ENCODE measurements at places on chromosomes 16 and 17. TPM values are rescaled to one million over a fixed set of nuclear protein-coding genes. Genes with fewer than 3 reads are reported as not detected.
A peak's percentile ranks its signal among the peaks of the same experiment; 100 is the strongest.

Gene ZSCAN10
- not detected for total RNA-seq

Gene SCGB1C2
- total RNA-seq = not detected

Gene C1QTNF1
- 96.1 TPM for total RNA-seq

- no peak overlapping the region for H3K4me3 ChIP-seq
- no peaks in the 10 kb centered on the region for H3K36me3 ChIP-seq
- no peak for DNase-seq
- no peaks in the 10 kb centered on the region for H3K27me3 ChIP-seq
Observed at GRCh38 chr17:57396511-57396921, 140.2 kb downstream of the MSI2 start.

GRCh38 chr16:56116577-56116964 is 74.7 kb upstream of the GNAO1 start:
- H3K36me3 ChIP-seq = no peaks in the 10 kb centered on the region
- no peaks in the 10 kb centered on the region for H3K4me1 ChIP-seq
- no peak overlapping the region for H3K27ac ChIP-seq
- H3K27me3 ChIP-seq = no peaks in the 10 kb centered on the region
- no peak overlapping the region for H3K4me3 ChIP-seq

GRCh38 chr17:33073416-33073815 is 81.8 kb downstream of the SPACA3 start:
- H3K36me3 ChIP-seq = no peaks in the 10 kb centered on the region
- no peak overlapping the region for H3K4me3 ChIP-seq
- no peaks in the 10 kb centered on the region for H3K27me3 ChIP-seq

- H3K27me3 ChIP-seq = no peaks in the 10 kb centered on the region
- no peak overlapping the region for H3K4me3 ChIP-seq
- DNase-seq = no peak
- no peak overlapping the region for H3K27ac ChIP-seq
- no peaks in the 10 kb centered on the region for H3K4me1 ChIP-seq
Observed at GRCh38 chr17:43416998-43417890, 18.5 kb downstream of the ARL4D start.

GRCh38 chr17:83144421-83145357 is 65.3 kb downstream of the METRNL start:
- H3K27me3 ChIP-seq = no peaks in the 10 kb centered on the region
- H3K4me1 ChIP-seq = no peaks in the 10 kb centered on the region
- no peak for DNase-seq
- H3K36me3 ChIP-seq = no peaks in the 10 kb centered on the region
- H3K27ac ChIP-seq = no peak overlapping the region

DNA sequence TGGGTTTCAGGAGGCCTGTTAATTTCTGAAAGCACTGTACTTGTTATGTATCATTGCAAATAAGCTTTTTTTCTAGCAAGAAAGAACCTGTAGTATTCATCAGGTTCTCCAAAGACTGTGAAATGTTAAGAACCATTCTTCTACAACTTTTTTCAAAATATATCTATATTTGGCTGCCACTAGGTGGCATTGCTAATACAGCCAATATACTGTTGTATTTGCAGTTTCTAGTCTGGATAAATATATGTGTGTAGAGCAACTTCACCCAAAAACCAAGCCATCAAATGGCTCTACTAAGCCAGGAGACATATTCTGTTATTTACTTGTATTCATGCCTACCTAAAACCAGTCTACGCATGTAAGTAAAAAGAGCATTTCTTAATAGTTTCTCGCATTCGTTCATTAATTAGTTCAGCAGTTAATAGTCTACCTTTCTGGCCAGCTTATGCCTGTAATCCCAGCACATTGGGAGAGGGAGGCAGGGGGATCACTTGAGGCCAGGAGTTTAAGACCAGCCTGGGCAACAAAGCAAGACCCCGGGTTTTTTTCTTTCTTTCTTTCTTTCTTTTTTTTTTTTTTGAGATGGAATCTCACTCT is 39.5 kb downstream of the VMP1 start:
- no peaks in the 10 kb centered on the region for H3K4me1 ChIP-seq
- no peaks in the 10 kb centered on the region for H3K36me3 ChIP-seq
- DNase-seq = no peak
- no peak overlapping the region for H3K4me3 ChIP-seq
- no peak overlapping the region for H3K27ac ChIP-seq

DNA sequence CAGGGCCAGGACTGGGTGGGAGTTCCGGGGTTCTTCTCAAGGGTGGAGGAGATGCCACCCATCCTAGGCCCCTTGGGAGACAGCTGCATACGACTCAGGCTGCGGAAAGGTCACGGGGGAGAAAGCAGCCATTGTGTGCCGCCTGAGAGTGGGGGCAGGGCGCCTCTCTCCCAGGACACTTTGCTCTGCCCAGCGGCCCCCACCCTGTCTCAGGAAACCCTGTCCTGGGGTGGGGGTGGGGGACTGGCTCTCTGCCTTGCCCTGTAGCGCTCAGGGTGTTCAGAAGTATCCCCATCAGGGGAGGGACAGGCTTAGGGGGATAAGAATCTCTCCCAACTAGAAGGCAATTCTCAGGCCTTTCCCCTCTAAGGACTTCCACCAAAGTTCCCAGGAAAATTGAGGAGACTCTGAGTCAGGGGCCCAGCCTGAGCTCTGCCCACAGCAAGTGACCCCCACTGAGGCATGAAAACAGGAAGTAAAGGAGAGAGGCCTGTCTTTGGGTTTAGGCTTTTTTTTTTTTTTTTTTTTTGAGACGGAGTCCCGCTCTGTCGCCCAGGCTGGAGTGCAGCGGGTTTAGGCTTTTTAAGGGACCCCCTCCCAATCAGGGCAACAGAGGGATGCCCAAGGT is 4.9 kb downstream of the GIT1 start:
- peak; percentile 14 for DNase-seq
- H3K4me1 ChIP-seq = peaks cover 9% of the 10 kb centered on the region
- peak overlapping the region; percentile 60 for H3K27ac ChIP-seq
- no peaks in the 10 kb centered on the region for H3K27me3 ChIP-seq
- H3K36me3 ChIP-seq = peaks cover 17% of the 10 kb centered on the region

DNA sequence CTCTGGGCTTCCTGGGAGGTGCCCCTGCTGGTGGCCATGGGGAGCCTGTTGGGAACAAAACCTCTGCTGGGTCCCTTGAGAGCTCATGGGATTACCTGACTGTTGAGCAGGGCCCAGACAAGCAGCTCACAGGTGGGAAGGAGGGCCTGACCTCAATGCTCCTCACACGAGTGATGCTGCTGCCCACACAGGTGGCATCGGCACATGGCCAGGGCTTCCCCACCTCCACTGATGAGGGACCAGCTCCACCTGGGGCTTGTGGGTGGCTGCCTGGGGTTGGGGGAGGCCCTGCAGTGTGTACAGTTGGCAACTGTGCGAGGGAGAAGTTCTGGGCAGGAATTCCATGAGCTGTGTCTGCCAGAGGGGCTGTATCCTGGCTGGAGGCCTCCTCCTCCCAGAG is 87.8 kb upstream of the NLRP1 start:
- no peaks in the 10 kb centered on the region for H3K36me3 ChIP-seq
- H3K4me3 ChIP-seq = no peak overlapping the region
- no peak for DNase-seq
- H3K27me3 ChIP-seq = peaks cover 3% of the 10 kb centered on the region

- H3K27ac ChIP-seq = no peak overlapping the region
- H3K36me3 ChIP-seq = no peaks in the 10 kb centered on the region
- no peak overlapping the region for H3K4me3 ChIP-seq
Observed at GRCh38 chr16:85004587-85005205, 6.6 kb downstream of the ZDHHC7 start.

DNA sequence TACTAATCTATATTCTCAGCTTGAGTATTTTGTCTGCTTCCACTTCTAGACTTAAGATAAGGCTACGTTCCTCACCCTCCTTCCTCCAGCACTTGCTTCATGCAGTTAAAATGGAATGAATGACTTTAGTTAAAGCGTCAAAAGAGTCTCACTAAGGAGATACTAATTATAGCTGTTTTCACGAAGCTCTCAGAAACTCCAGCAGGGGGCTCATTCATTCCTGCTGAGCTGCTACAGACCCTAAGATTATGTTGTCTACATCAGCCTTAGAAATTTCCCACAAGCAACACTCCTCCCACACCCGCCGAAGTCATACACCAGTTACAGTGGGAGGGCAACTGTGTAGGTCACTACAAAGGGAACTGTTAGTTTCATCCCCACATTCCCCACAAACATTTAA is 57.0 kb upstream of the KIFC3 start:
- no peak for DNase-seq
- H3K36me3 ChIP-seq = no peaks in the 10 kb centered on the region
- H3K27me3 ChIP-seq = no peaks in the 10 kb centered on the region

GRCh38 chr16:11676799-11677198 is 8.5 kb downstream of the SNN start:
- no peak for DNase-seq
- no peak overlapping the region for H3K4me3 ChIP-seq
- H3K27me3 ChIP-seq = no peaks in the 10 kb centered on the region
- H3K27ac ChIP-seq = no peak overlapping the region

DNA sequence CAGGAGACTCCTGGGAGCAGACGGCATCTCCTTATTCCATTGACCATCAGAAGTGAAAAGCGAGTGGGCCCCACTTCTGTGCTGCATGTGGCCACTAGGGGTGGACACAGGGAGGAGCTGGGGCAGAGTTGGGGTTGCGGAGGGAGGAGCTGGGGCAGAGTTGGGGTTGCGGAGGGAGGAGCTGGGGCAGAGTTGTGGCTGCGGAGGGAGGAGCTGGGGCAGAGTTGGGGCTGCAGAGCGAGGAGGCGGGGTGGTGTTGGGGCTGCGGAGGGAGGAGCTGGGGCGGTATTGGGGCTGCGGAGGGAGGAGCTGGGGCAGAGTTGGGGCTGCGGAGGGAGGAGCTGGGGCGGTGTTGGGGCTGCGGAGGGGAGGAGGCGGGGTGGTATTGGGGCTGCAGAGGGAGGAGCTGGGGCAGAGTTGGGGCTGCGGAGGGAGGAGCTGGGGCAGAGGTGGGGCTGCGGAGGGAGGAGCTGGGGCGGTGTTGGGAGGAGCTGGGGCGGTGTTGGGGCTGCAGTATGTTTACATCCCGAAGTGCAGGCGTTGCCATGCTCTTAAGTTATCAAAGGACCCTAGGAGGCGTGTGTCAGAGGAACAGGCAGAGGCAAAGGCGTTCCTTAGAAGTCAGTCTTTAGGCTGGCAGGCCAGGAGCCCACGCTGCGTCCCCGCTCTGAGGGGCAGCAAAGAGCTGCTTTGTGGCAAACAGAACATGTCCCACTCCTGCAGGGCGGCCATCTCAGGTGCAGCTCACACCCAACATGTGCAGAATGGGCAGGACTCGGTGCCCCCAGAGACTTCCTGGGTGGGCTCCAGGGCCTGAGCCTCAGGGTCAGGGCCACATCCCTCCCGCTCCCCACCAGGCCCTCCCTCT is 76.0 kb downstream of the ZNF778 start:
- H3K36me3 ChIP-seq = no peaks in the 10 kb centered on the region
- no peak for DNase-seq
- H3K27ac ChIP-seq = no peak overlapping the region
- H3K4me1 ChIP-seq = no peaks in the 10 kb centered on the region
- H3K4me3 ChIP-seq = no peak overlapping the region
- H3K27me3 ChIP-seq = no peaks in the 10 kb centered on the region

GRCh38 chr16:88593910-88594309 is 23.7 kb downstream of the ZC3H18 start:
- H3K27ac ChIP-seq = no peak overlapping the region
- no peaks in the 10 kb centered on the region for H3K4me1 ChIP-seq
- peaks cover 39% of the 10 kb centered on the region for H3K36me3 ChIP-seq
- H3K27me3 ChIP-seq = no peaks in the 10 kb centered on the region
- no peak overlapping the region for H3K4me3 ChIP-seq
- DNase-seq = no peak
